ENCODE measurements at places on chromosomes 16 and 17.
A peak's percentile ranks its signal among the peaks of the same experiment; 100 is the strongest.

DNA sequence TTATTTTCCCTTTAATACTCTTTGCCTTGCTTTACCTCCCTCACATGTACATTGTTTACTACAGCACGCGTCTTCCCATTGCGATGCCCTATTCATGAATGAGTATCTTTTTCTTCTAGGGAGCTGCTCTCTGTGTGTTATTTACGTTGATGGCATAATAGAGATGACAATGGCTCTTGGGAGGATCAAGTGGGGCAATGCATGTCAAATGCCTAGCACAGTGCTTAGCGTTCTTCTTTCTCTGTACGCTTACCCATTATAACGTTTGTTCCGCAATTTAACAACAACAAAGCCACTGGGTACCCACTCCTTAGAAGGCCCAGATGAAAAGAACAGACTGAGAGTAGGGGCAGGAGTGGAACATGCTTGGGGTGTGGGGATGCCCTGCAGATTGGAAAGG lies 271.6 kb upstream of the TNRC6C start:
- no peak for DNase-seq

GRCh38 chr16:3846087-3846486 lies 34.4 kb downstream of the CREBBP start:
- DNase-seq = no peak

GRCh38 chr17:78808163-78808562 lies 26.1 kb upstream of the CYTH1 start:
- no peak for DNase-seq

GRCh38 chr17:336110-337021 lies 16.2 kb downstream of the RPH3AL start:
- no peak for DNase-seq

- DNase-seq = no peak
These were observed 45.6 kb upstream of the CLEC18B start for GRCh38 chr16:74466872-74467271.

GRCh38 chr17:29505836-29506235 lies 61.0 kb downstream of the ABHD15 start:
- DNase-seq = no peak

DNA sequence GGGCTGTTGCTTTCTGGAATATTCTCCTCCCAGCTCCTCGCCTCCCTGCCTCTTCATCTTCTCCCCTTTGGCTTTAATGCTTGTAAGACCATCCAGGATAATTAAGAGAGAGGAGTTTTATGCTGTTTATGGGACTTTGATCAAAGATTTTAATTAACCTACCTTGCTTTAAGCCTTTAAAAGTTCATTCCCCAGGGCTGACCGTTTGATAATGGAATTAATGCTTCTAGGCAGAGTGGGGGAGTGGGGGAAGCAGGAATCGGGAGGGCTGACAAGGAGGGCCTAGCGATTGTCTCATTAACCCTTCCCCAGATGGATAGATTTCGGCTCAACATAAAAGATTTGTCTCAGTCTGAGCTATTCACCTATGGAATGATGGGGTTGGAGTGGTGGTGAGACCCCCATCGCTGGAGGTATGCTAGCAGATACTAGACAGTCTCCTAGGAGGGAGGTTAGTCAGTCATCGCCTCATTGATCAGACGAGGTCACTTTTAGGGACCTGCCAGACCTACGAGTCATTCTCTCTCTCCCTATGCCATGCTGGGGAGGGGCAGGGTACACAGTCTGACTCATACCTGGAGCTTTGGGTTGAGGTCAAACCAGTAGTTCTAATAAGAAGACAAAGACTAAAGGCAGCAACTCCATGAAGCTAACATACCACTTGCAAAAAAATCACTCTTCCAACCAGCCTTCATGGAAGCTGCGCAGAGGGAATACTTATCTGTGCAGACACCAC lies 236.6 kb upstream of the NLRP1 start:
- no peak for DNase-seq

- no peak for DNase-seq
These were observed 5.2 kb upstream of the CDC42EP4 start for GRCh38 chr17:73316919-73317505.

- DNase-seq = no peak
These were observed 127.6 kb downstream of the CHD9NB start for GRCh38 chr16:52925143-52925542.

- DNase-seq = no peak
These were observed 27.7 kb upstream of the GPRC5C start for GRCh38 chr17:74404218-74404617.

DNA sequence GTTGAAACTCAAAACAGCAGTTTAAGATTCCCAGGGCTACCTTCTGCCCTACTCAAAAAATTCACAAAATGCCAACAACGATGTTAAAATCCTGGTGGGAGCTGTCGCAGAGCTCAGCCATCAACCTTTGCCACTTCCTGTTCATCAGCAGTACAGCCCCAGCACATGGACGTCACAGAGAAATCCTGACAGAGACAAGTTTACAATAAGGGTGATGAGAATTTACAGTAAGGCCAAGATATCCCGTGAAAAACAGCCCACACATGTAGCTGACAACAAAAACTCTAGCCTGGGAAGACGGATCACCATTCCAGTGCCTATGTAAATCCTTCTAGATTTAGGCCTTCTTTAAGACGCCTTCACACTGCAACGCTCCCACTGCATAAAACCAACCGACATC lies 18.8 kb downstream of the USP22 start:
- DNase-seq = no peak

GRCh38 chr16:87463722-87464690 lies 28.8 kb downstream of the ZCCHC14 start:
- DNase-seq = no peak

- no peak for DNase-seq
These were observed 167.7 kb upstream of the WSCD1 start for GRCh38 chr17:5902181-5903140.

DNA sequence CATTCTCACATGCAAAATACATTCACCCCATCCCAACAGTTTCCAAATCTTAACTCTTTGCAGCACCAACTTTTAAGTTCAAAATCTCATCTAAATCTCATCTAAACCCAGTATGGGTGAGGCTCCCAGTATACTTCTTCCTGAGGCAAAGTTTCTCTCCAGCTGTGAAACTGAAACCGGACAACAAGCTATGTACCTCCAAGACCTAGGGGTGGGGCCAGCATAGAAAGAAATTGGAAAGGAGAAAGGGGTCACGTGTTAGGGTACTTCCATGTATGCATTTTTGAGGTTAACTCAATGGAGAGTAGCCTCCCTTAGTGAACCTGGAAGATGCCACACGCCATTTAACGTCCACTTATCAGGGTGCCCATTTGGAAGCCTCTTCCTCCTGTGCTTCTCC lies 23.9 kb upstream of the LRRC75A start:
- no peak for DNase-seq

GRCh38 chr17:31824766-31825360 lies 34.2 kb downstream of the COPRS start:
- DNase-seq = no peak

GRCh38 chr17:14156689-14157088 lies 80.0 kb downstream of the CDRT15 start:
- no peak for DNase-seq

GRCh38 chr16:85834741-85835140 lies 35.2 kb downstream of the COX4I1 start:
- no peak for DNase-seq

DNA sequence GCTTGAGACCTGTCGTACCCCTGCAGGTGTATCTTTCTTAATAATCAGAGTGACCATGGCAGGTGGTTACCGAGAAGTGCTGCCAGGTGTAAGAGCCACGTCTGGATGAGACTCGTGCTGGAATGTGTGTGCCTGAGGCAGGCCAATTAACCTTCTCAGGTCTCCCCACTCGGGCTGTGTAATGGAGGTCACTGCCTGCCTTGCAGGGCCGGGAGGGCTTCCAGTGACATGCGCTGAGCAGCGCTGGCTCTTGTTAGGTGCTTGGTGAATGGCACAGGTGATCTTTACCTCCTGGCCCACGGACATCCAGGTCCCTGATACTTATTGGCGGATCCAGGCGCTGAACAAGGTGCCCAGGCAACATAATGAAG lies 4.6 kb upstream of the GSE1 start:
- DNase-seq = no peak

- no peak for DNase-seq
These were observed 53.2 kb downstream of the CPPED1 start for GRCh38 chr16:12750554-12750918.

GRCh38 chr17:1484060-1484535 lies 8.4 kb downstream of the MYO1C start:
- no peak for DNase-seq

DNA sequence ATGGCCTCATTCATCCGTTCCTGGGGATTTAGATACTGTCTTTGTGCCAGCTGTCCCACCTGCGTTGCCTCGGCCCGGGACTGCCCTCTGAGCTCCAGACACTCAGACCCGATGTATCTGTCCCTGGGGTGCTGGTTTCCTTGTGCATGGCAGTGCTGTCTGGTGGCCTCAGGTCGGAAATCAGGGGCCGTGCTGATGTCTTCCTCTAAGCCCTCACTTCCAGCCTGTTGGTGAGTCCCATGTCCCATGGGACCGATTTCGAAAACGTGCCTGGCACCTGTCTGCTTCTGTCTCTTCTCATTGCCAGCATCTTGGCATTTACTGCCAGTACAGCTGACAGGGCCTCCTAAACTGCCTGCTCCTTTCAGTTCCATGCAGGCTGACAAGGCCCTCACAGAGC lies 22.1 kb downstream of the NT5M start:
- no peak for DNase-seq

DNA sequence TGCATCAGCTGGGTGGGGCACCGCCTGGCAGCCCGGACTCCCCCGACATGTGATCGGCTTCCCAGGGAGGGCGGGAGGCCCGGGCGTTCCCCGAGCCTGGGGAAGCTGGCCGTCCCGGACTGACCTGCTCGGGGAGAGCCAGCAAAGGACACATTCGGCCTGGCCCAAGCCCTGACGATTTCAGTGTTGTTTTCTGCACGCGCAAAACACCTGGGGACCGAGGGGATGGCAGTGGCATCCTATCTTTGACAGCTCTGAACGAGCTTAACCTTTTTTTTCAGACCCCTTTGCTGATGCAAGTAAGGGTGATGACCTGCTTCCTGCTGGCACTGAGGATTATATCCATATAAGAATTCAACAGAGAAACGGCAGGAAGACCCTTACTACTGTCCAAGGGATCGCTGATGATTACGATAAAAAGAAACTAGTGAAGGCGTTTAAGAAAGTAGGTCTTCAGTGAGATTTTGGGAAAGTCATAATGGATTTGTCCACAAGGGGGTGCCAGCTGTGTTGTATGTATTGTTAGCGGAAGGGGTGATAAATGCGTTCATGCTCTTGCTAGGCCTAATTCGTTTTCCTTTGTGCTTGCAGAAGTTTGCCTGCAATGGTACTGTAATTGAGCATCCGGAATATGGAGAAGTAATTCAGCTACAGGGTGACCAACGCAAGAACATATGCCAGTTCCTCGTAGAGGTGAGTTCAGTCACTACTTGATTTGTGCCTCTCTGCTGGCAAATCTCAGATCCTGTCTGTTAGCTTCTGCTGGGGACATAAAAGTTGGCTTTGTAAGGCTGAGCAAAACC lies 1.0 kb downstream of the EIF1 start:
- peak; percentile 26 for DNase-seq

GRCh38 chr16:69112285-69113129 lies 7.1 kb downstream of the HAS3 start:
- no peak for DNase-seq

DNA sequence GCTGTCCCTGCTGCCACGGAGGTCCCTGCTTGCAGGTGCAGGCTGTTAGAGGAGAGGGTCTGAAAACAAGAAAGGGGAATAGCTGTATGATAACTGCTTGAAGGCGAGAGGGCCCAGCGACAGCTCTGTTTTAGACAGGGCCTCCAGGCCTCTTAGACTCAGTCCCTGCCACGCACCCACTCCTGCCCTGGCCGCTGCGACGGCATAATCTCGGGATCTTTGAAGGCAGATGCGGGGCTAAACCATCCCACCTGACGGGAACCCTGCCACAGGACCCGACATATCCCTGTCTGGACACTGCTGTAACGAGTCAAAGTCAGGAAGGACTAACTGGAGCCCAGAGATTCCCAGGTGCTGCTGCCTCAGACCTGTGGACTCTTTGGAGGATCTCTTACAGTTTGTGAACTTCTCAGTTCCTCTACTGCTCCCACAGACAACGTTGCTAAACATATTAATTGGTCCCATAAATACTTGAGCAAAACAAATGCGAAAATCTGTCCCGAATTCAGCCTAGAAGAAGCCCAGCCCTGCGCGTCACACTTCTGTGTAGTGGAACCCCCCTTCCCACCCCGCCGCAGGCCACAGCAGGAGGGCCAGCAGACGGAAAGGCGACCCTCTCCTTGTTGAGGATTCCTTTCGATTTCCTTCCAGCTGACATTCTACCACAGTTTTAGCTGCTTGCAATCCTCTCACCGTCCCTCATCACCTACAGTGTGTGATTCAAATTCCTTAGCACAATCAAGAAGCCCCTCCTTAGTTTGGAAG lies 998 bp upstream of the TMEM11 start:
- DNase-seq = no peak

- peak; percentile 79 for DNase-seq
These were observed at the start of gene BRD7 for GRCh38 chr16:50368410-50369132. TSS of gene BRD7 (minus strand) at chr16:50368988. CDS start at chr16:50368774, 214 bp downstream.

DNA sequence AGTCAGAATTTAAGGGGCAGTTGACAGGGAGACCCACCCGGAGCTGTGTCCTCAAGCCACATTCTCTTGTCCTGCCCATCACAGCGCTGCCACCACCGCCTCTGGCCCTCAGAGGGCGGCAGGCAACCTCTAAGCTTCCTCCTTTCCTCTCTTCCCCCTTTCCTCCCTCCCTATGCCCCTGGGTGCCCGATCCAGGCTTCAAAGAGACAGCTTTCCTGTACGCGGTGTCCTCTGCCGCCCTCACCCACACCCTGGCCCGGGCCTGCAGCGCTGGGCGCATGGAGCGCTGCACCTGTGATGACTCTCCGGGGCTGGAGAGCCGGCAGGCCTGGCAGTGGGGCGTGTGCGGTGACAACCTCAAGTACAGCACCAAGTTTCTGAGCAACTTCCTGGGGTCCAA lies 23.5 kb downstream of the WNT9B start:
- no peak for DNase-seq

DNA sequence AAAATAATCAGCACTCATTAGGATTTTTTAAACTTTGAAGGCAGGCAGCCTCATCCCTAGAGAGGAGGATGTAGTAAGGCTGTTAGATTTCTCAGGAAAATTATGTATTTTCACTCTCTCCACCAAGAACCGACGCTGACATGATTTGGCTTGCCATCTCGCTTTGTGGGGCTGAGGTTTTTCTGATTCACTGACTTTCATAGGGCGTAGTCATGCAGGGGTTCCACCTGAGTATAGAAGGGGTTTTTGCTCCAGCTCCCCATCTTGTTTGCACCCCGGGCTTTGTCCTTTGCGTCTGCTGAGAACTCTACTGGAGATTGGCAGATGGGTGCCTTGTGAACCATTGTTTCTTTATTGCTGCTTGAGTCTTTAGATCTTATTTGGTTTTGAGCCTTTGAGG lies 20.2 kb downstream of the TOM1L1 start:
- no peak for DNase-seq

GRCh38 chr17:50348522-50349242 lies 2.8 kb downstream of the XYLT2 start:
- no peak for DNase-seq

GRCh38 chr16:15942931-15943690 lies 6.3 kb upstream of the ABCC1 start:
- no peak for DNase-seq

- DNase-seq = peak; percentile 76
These were observed at the start of gene MPP2 for GRCh38 chr17:43907425-43907981. TSS of gene MPP2 (minus strand) at chr17:43907536. CDS start at chr17:43904460, 3,076 bp downstream.

- DNase-seq = no peak
These were observed 188.5 kb upstream of the CDH8 start for GRCh38 chr16:62224646-62225209.
